Cortex of kidney (tissue), 1 donor: ENCODE measurements at places on chromosomes 6 and 20.

- DNase-seq, result no peak
Observed at GRCh38 chr6:120147071-120147871, 797.7 kb upstream of the MAN1A1 start.

DNA sequence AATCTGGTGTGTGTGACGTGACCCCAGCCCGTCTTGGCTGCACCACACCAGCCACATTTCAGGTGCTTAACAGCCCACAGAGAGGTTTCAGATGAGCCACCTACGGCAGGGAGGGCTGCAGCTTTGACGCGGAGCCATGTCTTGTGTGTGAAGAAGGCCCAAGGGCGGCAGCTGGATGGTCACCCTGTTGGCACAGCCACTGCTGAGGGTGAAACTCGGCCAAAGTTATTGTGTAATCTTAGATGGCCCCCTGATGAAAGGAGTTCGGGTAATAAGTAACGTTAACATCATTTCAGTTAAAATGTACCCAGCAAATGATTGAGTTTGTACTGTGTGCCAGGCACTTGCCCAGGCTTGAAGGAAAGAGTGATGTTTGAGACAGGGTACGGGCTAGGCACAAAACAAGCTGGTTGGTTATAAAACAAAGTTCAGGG is 97.2 kb downstream of the SSR1 start:
- no peak for DNase-seq

DNA sequence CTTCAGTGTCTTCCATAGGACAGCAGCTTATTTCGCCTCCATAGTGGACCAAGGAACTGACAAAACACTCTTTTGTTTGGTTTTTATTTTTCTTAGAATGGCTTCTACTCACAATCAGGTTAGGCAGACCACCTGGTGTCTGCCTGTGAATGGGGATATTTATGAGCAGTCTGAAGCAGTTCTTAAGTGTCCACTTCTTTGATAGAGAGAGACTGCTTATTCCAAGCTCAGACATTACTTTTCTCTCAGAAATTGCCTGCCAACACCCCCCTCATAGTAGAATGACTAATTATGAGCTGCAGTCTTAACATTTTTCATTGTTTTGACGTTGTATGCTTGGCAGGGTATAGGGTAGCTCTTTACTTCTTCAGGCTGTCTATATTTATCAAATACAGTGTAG is 174.7 kb downstream of the ZFAND3 start:
- DNase-seq, result no peak

DNA sequence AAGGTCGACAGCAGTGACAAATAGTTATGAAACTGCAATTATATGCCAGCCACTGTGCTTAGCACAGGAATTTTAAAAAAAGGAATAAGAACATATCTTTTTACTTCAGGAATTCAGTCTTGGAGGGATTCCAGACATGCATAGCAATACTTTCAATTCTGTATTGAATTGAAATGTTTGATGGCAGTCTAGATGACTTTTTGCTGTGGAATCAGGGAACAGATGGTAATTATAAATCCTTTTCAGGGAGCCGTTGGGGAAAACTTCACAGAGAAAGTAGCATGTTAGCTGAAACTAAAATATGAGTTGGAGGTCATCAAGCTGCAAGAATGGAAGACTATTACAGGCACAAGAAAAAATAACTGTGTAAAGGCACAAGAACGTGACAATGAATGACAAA is 74.8 kb downstream of the IMPG1 start:
- DNase-seq, result no peak

GRCh38 chr20:7136886-7137285 is 369.4 kb downstream of the BMP2 start:
- DNase-seq, result no peak
